ENCODE measurements at places on chromosomes 4 and X.

- no peak for DNase-seq
Measured at GRCh38 chr4:185920171-185920570, 108.2 kb upstream of the SORBS2 start.

GRCh38 chr4:10197952-10198351, 81.4 kb upstream of the WDR1 start:
- DNase-seq, result no peak

DNA sequence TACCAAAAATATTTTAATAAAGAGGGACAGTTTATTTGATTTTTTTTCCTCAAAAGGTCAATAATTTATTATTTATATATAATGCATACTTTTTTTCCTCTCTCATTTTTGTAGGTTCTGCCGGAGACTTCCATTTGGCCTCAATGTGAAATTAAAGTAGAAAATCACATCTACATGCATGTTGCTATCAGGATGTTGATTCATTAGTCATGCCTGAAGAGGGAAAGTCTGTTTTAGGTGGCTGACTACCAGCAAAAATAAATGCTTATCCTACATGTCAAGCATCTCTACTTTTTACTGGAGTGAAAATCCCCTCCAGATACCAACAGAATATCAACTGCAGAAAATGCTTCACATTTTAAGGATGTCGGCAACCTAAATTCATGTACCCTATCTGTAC, 41.5 kb downstream of the KIAA0232 start:
- no peak for DNase-seq

GRCh38 chr4:188942606-188943005, 803.4 kb downstream of the TRIML1 start:
- DNase-seq, result no peak

GRCh38 chrX:120774606-120775005, 101.1 kb downstream of the CT47B1 start:
- no peak for DNase-seq

DNA sequence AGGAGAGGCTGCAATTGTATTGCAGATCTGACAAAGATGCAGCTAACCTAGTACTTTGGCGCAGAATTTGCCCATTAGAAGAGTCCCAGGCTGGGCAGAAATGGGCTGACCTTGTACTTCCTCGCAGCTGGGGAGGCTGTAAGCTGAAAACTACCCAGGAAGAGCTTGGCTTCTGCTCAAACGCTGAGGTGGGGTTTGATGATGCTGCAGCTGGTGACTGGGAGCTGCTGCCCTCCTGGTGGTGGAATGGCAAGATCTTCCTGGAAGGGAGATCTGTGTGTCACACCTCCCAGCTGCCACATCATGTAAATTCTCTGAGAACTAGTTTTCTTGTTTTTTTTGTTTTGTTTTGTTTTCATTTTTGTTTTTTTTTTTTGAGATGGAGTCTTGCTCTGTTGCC, 17.4 kb downstream of the CCNG2 start:
- no peak for DNase-seq

DNA sequence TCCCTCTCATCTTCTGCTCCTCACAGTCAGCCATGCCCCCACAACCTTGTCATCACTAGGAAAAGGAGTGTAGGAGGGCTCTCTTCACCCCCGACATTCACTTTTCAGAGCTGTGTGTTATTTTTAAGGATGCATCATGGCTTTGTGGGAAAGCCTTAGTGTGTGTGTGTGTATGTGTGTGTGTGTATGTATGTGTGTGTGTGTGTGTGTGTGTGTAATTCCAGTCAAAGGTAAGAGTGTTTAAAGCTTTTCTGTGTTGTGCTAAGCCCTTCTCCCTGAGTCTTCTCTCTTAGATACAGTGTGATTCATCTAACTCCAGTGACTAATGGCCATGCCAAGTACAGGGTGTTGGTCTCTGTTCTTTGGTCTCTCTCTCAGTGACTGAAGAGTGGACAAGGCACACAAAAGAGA, 76.6 kb downstream of the CHIC2 start:
- DNase-seq, result no peak

DNA sequence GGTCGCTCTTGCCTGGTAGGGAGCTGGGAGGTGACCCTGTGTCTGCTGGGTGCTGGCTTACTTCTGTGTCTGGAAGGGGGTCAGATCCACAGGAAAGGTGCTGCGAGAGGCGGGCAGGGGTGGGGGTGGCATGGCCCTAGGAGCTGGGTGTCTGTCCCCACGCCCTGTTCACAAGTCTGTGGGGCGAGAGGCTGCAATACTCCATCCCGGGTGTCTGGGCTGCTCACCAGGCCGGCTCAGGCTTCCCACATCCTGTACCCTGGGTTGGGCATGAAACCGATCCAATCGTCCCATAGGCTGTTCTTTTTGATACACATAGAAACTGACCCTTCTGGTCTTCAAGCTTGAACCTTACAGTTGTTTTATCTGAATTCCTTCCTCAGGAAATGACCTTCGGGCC, 993 bp upstream of the CTAG2 start:
- no peak for DNase-seq

DNA sequence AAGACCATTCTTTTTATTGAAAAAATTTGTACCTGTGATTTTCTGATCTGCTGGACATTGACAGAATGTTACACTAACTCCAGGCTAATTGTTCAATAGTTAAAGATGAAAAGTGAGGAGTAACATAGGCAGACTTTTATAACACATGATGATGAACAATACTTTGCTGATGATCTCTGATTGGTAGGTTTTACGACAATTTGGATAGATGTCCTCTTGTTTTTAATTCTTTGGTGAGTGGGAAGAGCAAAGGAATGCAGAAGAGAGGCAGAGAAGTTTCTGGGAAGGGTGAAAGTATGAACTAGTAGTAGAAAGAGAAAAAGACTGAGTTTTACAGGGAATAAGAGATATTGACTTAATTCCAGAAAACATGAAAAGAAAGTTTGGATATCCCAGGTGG, 267.3 kb upstream of the HAND2 start:
- no peak for DNase-seq

GRCh38 chr4:56511098-56511497, 5.5 kb downstream of the ARL9 start:
- DNase-seq, result no peak

GRCh38 chrX:39164212-39164611, 363.0 kb downstream of the MID1IP1 start:
- DNase-seq, result no peak

- no peak for DNase-seq
Measured at GRCh38 chrX:29466456-29466855, 748.9 kb upstream of the MAGEB2 start.

- DNase-seq, result no peak
Measured at GRCh38 chr4:174118171-174118570, 165.3 kb downstream of the FBXO8 start.

- DNase-seq, result no peak
Measured at GRCh38 chr4:144910723-144911122, 187.3 kb downstream of the ANAPC10 start.

- DNase-seq, result no peak
Measured at GRCh38 chr4:73646117-73646516, 25.9 kb upstream of the RASSF6 start.

- DNase-seq, result no peak
Measured at GRCh38 chr4:8442596-8443358, 2.2 kb downstream of the TRMT44 start.

GRCh38 chrX:114717921-114718320, 134.0 kb downstream of the HTR2C start:
- DNase-seq, result no peak

DNA sequence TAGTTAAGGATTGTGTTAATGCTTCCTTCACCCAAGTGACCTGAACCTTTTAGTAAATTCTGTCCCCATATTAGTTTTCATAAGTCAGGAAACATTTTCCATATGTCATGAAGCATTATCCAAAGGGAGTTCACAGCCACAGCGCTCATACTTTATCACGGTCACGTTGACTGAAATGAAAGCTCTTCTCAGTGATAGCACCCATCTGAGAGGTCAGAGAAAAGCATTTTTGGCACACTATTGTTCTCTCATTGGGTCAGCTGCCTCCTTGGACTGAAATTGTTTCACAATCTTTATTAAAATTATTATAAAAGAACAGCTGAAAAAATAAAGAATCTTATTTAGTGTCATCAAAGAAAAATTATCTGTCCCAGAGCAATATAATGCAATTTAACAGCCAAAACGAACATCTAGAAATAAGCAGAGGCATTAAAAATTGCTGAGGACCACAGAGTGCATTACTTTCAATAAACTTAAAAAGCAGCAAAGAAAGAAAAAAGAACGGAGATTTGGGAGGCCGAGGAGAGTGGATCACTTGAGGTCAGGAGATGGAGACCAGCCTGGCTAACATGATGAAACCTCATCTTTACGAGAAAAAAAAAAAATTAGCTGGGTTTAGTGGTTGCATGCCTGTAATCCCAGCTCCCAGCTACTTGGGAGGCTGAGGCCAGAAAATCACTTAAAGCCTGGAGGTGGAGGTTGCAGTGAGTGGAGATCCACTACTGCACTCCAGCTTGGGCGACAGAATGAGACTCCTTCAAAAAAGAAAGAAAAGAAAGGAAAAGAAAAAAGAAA, 680.8 kb upstream of the FAM241A start:
- DNase-seq, result no peak

GRCh38 chrX:72269671-72270251, 7.3 kb downstream of the RPS4X start:
- no peak for DNase-seq

- no peak for DNase-seq
Measured at GRCh38 chr4:141913928-141914327, 277.5 kb downstream of the IL15 start.

GRCh38 chr4:136383082-136383481, 1149.2 kb downstream of the PCDH18 start:
- no peak for DNase-seq
